ENCODE measurements at places on chromosomes 1 and 21.

DNA sequence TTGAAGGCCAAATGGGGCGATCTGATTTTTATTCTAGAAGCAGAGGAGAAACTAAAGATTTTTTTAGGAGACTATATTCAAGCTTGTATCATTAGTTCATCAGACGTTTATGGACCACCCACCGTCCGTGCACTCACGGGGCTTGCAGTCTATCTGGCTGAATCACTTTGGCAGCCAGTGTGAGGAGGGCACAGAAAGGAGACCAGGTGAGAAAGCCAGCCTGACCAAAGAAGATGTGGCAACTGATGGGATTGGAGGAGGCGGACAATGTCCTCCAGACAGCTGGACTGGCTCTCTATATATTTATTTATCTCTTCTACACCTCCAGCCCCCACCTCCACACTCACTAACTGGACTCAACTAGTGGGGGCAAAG, 822 bp upstream of the ELOVL1 start:
- no peak for DNase-seq

- no peak for DNase-seq
Observed at GRCh38 chr1:71850936-71851335, 431.4 kb downstream of the NEGR1 start.

GRCh38 chr1:7106442-7107108, 321.3 kb downstream of the CAMTA1 start:
- no peak for DNase-seq

DNA sequence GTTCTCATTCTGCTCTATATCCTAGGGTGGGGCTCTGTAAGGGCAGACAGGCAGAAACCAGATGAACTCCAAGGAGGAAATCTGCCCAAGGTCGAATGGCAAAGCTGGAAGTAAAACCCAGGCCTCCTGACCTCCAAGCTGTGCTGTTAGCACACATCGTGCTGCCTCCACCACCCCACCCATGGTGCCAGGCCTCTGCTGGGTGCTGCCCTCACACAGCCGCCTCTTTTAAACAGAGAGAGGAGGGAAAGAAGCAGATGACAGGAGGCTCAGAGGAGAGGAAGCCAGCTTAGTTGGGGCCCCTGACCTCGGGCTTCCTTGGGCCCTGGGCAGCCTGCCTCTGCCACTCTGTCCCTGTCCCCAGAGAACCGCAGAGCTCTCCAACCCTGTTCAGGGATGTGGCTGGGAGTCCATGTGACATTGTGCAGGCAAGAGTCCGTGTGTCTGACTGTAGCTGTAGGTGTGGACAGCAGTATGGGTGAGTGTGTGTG, 1.1 kb downstream of the SYNC start:
- DNase-seq = no peak

DNA sequence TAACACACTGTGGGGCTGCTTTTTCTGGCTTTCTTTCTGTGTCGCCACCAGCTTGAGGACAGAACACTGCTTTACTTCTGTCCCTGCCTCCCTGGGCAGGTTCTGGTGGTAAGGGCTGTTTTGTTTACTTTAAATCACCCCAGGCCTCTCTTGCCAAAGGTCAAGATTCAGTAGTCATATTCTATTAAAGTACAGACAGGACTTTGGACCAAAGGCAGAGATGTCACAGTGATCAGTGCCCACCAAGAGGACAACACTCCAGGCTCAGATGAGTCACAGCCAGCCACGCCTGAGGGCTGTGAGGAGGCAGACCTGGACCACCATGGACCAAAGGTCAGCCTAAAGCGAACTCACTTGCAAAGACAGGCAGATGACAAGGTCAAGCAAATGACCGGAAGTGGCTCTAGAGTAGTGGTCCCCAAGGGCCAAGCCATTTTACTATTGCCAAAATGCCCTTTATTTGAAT, 200.0 kb downstream of the RHOU start:
- DNase-seq = no peak

DNA sequence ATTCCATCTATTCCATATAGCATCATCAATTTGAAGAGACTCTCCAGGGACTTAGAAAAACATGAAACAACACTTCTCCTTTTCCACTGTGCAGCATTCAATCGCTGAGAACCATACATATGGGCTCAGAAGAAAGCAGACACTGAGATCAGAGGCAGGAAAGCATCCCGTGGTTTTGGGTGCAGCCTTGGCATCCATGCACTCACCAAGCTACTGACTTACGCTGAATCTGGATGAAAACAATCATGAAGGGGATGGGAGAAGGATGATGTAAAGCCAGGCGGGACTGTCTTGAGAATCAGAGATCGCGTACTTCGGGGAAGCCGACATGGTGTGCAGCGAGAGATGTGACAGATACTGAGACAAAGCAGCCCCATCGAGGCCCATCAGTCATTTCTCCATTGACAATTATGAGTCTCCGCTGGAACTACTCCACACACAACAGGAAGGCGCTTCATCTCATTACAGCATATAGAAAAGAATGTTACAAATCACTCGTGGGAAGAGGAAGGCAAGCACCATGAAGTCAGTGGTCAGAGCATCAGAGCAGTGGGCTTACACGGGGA, 2.3 kb upstream of the TIAM1 start:
- no peak for DNase-seq

DNA sequence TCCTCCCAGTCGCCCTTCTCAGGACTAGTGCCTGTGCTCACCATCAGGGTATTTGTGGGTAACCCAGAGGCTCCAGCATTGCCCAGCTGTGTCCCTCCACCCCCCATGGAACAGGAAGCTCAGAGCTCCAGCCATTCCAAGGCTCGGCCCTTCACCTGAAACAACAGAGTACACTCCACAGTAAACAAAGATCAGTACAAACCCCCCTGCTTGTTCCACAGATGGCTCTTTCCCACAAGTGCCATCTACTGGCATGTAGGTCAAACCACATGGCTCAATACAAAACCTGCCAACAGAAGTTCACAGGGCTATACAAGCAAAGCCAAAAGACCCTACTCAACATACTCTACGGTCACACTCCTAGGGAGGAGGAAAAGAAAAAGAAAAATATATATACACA, 258.7 kb downstream of the AGBL4 start:
- no peak for DNase-seq

DNA sequence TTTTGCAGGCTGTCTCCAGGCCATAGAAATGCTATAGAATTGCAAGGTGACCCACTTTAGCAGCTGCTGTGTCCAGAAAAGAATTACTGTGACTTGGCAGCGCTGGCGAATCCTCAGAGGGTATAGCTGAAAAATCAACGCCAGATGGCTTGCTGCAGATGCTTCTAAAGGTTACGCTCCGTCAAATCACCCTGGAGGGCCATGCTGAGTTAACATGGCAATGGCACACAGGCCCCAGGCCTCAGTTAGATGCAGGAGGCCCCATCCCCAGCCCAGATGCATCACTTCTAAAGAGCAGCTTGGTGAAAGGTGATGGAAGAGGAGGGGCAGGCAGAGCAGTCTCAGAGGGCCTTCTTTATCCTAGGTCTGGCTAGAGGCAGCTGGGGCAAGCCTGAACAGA, 18.0 kb downstream of the KIAA1614 start:
- DNase-seq = no peak

GRCh38 chr1:207603777-207604176, 41.2 kb upstream of the CR1L start:
- no peak for DNase-seq

- no peak for DNase-seq
Observed at GRCh38 chr1:184959626-184960025, 14.7 kb downstream of the NIBAN1 start.

- no peak for DNase-seq
Observed at GRCh38 chr1:88990426-88990825, 2.0 kb downstream of the KYAT3 start.

- DNase-seq = no peak
Observed at GRCh38 chr1:99062192-99062591, 57.5 kb upstream of the PLPPR5 start.

GRCh38 chr1:219797683-219798082, 130.7 kb downstream of the SLC30A10 start:
- no peak for DNase-seq

DNA sequence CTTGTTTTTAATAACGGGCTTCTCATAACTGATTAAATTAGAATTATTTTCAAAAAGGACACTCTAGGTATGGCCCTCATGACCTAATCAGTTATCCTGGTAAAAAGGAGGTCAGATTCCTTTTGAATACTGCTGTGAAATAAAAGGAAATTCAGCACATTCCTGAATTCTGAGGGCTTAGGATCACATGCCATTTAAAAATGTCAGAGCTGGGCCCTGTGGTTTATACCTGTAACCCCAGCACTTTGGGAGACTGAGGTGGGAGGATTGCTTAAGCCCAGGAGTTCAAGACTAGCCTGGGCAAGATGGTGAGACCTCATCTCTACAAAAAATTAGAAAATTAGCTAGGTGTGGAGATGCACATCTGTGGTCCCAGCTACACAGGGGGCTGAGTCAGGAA, 18.0 kb upstream of the RABGGTB start:
- no peak for DNase-seq

Measured in activated gamma-delta T cell (primary cell).